Effector memory CD8-positive, alpha-beta T cell (primary cell): ENCODE measurements at places on chromosomes 16 and 17.

- no peak for DNase-seq
Observed at GRCh38 chr16:83970430-83970815, 2.4 kb downstream of the NECAB2 start.

DNA sequence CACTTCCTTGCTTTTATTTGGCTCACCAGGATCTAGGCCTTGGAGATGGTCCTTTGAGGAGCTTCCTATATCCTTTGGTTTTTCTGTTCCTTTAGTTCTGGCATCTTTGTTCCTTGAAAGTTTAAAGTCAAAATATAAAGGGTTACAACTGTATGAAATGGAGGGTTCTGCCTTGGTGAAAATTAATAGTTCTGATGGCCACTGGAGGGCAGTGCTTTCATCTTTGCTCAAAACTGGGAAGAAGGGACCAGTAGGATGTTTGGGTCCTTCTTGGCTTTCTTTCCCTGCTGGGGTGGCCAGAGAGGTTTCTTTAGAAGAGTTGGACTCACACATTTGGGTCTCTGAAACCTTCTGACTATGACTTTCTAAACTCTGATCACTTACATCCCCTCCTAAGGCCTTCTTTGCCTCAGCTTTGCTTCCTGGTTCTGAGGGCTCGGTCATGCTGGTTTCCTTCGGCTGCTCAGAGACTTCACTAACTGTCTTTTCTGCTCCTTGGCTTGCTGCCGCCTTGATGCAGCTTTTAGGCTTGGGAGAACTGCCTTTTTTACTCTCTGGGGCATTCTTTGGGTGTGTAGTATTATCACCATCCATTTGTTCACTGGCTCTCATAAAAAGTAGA is 10.9 kb upstream of the ITGA2B start:
- DNase-seq = no peak

- DNase-seq = no peak
Observed at GRCh38 chr17:73715769-73716168, 71.5 kb upstream of the SDK2 start.

- DNase-seq = no peak
Observed at GRCh38 chr16:27430923-27431484, 29.0 kb downstream of the IL21R start.

- DNase-seq = peak; percentile 72
Observed at GRCh38 chr17:2050300-2051060, 4.4 kb upstream of the HIC1 start.

DNA sequence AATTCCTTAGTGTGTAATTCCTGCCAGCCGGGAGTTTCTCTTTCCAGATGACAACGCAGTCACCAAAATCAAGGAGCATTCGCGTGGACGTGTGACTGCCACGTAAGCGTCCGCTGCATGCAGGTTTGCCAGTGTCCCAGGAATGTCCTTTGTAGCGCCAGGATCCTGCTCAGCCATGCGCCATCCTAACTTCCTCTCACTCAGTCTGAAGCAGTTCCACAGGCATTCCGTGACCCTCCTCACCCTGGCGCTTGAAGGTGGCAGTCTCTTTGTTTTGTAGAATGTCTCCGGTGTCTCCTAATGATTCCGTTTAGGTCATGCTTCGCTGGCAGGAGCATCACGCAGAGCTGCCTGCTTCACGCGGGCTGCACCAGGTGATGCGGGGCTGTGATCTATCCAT is 88.6 kb downstream of the RPTOR start:
- no peak for DNase-seq

GRCh38 chr16:66551348-66551759 is 1.0 kb upstream of the CKLF start:
- peak; percentile 29 for DNase-seq

DNA sequence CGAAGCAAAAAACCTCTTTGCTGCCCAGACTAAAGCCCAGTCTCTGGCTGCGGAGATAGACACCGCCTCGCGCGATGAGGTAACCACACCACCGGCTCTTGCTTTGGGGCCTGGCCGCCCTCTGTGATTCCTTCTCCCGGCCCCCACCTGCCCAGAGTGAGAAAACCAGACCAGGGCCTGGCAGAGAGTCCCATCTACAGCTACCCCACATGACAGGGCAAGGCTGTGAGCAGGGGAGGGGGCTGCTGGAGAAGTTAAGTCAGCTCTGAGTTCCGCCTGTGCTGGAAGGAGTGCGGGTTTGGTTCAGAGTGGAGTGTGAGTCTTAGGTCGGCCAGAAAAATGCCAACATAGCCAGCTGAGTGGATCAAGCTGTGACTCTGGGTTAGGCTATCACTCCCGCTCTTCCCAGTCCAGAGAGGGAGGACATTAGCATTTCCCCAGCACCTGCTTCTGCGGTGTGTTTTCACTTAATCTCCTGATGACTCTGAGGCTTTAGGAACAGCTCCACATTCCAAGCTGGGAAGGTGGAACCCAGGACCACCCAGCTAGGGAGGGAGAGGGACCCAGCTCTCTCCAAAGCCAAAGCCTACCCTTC is 139.0 kb downstream of the RAB11FIP4 start:
- no peak for DNase-seq

DNA sequence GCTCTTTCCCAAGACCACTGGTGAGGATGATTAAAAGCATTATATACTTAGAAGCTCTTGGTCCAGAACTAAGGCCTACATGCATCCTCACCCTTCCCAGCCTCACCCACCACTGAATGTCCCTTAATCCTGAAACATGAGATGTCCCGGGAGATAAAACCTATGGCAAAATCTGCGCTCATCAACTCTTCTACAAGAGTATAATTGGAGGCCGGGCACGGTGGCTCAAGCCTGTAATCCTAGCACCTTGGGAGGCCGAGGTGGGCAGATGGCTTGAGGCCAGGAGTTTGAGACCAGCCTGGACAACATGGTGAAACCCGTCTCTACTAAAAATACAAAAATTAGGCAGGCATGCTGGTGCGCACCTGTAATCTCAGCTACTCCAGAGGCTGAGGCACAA is 13.3 kb downstream of the ACACA start:
- DNase-seq = no peak

DNA sequence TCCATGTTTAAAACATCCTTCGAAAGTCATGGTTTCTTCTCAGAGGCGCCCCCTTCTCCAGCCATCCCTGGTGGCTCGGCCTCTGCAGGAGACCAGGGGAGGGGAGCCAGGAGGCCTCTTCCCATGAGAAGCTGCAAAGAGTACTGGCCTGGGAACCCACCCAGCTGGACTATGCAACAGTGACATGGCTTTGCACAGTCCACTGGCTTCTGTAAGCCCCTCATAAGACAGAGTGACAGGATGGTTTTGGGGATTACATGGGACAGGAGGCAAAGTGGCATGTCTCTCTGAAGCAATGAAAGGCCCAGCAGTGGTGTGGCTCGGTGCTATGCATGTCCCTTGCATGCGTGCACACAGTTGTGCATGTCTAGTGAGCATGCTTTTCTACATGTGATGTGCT is 99.5 kb downstream of the C16orf78 start:
- DNase-seq = no peak

DNA sequence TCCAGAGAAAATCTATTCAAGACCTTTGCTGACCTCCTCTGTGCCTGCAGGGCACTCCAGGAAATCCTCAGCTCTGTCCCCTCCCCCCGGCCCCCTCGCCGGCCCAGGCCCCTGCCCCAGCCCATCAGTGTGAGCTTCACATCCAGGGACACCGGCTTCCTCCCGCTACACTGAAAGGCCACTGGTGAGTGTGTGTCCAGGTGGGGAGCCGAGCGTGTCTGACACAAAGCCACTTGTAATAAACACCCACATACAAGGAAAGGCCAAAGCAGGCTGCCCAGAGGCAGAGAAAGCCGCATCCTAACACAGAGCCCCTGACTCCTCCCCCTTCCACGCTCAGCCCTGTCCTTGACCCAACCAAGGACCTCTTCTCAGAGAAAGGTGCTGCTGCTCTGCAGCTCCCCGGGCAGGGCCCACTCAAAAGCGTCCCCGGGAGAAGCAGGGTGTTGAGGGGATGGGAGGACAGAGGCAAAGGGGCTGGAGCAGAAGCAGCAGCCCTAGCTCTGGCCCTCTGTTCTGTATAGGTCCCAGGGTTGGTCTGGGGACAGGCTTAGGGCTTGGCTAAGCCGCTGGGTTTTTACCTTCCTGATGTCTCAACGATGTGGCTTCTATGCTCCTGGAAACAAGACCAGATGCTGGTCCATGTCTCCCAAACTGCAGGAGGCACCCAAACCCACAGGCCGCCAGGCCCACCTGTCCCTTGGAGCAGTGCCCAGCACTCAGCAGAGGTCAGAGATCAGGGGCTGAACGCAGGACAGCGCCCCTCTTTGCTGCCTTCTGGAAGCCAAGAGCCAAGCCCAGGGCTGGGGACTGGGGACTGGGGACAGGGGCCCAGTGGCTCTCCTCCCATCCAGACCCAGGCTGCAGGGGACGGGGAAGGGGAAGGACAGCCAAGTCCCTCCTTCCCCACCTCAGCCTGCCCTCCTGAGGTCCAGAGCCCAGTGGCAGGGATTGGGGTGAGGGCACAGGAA is 15.3 kb downstream of the MNT start:
- no peak for DNase-seq

- no peak for DNase-seq
Observed at GRCh38 chr16:80046848-80047247, 446.3 kb upstream of the MAF start.

- DNase-seq = no peak
Observed at GRCh38 chr17:40311575-40311974, 2.6 kb downstream of the RARA start.

GRCh38 chr17:2376107-2376506 is 24.8 kb downstream of the MNT start:
- DNase-seq = no peak
